ENCODE measurements at places on chromosomes 5 and 9.

DNA sequence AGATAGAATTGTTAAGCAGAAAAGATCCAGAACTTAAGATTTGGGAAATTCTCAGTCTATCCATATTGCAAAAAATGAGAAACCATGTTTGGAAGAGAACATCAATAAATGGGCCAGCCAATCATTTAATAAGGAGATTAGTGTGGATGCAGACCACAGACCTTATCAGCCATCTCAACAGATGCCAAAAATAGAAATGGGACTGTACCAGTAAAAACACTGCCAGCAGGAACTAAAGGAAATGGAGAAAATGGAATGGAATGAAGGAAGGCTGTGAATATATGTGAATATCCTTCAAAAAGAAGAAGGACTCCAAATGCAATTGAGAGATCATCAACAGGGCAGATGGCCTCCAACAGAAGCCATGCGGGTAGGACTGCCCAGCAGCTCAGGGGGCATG is 52.7 kb upstream of the ZNF618 start:
- DNase-seq = no peak

DNA sequence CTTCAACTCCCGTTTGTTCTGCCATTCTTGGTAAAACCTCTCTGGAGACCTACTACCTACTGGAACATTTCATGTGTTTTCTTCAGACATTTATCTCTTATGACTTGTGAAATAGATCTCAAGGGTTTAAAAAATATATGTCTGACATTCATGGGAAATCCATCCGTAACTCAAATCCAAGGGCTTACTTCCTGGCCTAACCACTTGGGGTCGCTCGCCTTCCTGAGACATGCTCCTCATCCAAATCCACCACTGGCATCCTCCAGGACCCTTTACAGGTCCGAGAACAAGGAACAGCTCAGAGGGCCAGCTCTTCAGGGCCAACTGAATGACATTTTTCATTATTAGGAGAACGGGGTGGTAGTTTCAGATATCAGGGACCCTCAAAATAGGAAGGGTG is 235.1 kb upstream of the TUT7 start:
- no peak for DNase-seq

DNA sequence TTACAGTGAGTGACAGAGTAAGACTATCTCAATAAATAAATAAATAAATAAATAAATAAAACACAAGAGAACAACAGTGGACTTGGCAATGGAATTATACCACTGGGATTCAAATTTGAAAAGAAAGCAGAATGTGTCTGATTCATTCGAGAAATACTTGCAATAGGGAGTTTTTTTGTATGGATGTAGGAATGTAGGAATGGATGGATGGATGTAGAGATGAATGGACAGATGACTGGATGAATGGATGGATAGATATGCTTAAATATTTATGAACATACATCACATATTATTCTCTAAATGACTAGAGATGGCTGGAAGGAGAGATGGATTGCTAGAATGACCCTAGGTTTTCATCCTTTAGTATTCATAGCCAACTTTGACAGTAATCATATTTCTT is 22.0 kb upstream of the CEMIP2 start:
- DNase-seq = no peak

DNA sequence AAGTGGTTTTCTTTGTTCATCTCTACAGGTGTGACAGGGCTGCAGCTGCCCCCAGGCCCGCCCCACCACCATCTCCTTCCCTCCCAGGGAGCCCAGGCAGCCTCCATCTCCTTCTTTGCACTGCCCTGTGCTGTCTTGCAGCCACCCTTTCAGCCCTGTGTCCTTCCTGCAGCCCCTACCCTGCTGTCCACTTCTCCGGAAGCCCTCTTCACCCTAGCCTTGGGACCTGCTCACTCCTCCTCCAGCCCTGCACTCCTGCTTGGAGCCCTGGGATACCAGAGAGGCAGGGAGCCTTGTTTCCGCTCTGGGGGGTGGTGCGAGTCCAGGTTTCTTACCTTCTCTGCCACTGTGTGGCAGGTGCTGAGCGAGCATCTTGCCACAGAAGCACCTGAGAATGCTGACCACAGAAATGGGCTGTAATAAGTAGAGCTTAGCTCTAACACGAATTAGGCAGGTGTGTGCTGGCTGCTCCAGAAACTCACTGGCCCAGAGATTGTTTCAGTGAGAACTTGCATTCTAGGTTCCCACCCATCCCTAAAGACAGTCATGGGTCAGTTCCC is 51.3 kb upstream of the GADD45G start:
- DNase-seq = no peak

DNA sequence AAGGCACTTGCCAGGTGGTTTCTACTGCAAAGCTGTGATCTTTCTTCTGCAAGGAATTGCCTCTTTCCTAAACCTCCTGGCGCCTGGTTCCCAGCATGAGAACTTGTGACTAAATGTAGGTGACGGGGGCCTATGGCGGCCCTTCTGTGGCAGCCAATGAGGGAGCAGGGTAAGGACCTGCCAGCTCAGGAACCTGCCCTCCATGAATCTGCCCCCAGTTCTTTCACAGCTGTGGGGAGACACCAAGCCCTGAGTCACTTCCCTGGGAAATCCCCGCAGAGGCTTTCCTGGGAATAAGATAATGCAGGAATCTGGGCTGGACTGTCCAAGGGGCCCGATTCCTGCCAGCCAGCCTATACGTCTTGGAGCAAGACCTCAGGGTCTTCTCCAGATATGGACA is 56.7 kb upstream of the CTNNA1 start:
- no peak for DNase-seq

- DNase-seq = no peak
Observed at GRCh38 chr5:880816-881550, 11.6 kb downstream of the BRD9 start.

DNA sequence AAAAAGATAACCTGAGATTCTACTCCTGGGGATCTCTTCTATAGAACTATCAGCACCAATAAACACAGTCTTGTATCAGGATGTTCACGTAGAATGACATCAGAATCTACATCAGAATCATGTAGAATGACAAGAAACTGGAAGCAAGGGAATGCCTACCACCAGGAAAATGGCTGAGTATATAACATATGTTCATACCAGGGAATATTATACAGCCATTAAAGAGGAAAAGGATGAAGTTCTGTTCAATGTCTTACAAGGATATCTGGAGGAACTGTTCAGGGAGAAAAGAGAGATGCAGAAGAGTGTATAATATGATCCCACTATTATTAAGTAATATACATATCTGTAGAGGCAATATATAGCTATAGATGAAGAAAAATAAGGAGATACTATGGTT is 4.8 kb downstream of the ZBED3 start:
- no peak for DNase-seq

GRCh38 chr5:32206509-32207354 is 32.6 kb upstream of the GOLPH3 start:
- DNase-seq = no peak

DNA sequence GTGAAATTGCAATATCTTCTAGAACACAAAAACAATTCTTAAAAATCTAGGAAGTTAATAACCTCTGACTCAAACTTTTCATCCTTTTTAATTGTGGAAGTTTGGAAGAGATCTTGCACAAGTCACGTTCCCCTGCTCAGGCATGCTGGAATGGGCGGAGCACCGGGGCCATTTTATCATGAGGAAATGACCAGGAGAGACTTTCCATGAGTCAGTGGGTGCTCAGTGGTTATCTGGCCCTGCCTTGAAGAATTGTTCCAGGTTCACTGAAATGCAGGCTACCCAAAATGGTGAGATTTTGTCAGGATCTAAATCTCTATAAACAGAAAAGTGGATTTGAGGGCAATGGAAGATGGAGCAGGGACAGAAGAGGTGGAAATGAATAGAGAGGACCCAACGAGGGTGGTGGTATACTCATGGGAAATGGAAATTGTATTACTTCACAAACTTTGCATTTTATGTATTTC is 61.2 kb downstream of the FYB1 start:
- no peak for DNase-seq

- no peak for DNase-seq
Observed at GRCh38 chr5:170571875-170572852, 68.3 kb downstream of the KCNIP1 start.

GRCh38 chr5:168226012-168226411 is 65.4 kb upstream of the WWC1 start:
- no peak for DNase-seq

DNA sequence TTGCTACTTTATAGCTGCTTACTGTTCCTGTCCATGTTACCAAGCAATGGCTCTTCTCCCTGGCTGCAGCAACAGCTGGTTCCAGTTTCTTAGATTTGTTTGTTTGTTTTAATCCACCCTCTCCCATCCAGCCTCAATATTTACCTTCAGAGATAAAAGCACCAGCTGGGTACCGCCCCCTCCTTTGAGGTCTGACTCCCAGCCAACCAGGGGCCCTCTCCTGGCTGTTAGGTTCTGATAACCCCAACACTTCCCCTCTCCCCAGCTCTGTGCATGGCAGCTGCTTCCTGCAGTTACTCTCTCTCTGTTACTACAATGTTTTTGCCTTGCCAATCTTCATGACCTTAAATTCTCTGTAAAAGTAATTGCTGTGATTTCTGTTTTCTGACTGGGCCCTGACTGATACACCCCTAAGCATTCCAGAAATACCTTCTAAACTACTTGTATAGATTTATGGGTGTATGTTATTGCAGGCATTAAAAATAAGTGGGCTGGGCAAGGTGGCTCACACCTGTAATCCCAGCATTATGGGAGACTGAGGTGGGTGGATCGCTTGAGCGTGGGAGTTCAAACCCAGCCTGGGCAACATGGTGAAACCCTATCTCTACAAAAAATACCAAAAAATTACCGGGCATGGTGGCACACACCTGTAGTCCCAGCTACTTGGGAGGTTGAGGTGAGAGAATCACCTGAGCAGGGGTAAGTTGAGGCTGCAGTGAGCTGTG is 2.6 kb upstream of the GCNT1 start:
- no peak for DNase-seq

DNA sequence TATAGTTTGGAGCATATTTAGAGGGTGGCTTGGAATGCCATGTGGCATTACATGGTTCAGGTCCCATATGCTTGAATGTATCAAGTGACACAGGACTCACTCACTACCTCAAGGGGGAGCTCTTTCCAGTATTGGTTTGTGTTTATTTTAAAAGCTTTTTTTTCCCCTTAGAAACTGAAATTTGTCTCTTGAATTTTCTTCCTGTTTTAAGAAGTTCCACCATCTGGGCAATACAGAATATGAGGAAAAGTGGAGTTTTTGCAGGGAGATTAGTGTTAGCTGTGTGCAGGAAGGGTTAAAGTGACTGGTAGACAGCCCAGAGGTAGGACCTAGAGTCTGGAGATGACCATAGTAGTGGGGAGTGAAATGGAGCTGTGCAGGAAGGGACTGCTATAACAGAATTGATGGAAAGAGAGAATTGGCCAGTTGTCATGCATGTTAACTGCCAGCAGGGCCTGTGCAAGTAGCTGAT is 36.6 kb downstream of the CTNNA1 start:
- no peak for DNase-seq

DNA sequence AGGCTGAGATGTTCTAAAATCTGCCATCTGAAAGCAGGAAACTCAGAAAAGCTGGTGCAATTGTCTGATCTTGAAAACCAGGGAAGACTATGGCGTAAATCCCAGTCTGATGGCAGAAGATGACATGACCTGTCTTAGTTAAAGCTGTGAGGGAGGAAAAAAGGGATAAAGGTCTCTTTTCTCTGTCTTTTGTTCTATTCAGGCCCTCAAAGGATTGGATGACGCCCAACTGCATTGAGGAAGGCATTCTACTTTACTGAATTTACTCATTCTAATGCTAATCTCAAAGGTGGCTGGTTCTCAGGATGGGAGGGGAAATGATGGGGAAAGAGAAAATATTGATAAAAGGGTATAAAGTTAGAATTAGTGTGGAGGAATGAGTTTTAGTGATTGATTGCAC is 312.8 kb upstream of the CTNND2 start:
- DNase-seq = no peak

DNA sequence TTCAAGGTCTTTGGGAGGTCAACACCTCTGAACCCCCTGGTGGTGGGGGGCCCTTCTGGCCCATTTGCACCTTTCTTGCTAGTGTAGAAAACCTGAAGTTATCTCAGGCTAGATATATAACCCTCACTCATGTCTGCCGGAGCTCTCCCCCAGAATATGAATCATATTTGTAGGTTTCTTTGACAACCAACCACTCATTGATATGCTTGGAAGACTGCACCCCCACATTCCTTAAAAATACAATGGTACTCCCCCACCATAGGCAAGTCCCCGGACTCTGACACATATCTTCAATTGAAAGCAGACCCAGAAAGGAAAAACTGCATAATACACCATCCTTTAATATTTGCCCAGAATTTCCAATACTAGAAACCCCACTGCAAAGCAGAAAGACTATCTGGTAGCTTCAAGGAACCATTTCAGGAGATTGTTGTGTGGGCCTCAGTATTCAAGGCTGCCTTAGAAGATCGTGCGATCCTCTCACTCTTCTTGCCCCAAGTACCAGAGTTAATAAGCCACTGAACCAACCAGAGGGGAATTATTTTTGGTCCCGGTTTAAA is 978 bp upstream of the UBE2B start:
- DNase-seq = no peak

DNA sequence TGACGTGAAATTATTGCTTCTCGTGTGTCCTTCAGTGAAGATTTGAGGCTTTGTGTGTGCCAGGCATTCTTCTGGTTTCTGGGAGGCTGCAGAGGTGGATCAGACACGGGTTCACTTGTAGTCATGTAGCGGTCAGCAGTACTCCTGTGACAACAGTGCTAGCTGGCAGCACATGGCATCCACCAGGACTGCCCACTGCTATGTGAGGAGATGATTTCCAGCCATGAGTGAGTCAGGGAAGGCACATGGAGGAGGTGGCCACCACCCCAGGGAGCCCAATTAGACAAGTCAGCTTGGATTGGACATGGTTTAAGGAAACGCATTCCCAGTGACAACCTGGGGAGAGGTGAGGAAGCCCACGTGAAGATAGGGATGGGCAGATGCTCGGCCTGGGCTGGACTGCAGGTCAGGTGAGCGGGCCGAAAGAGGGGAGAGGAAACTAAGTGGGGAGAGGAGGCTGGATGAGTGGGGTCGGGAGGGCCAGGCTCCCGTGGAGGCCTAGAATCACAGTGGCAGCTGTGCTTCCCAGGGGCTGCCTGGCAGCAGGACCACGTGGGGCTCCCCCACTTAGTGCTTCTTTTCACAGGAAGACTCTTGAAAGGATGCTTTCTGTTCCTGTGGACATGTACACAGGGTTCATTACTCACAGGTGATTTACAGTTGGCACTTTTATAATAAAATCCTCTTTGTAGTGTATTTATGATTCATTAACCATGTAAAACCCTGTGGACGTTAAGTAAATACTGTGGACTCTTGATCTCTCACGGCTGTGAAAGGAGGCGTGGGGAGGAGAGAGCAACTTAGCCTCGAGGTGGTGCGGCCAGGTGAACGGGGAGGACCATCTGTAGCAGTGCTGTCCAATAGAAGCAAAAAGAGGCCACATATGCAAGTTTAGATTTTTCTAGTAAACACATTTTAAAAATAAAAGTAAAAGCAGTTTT is 80.0 kb upstream of the OTULINL start:
- no peak for DNase-seq
